ENCODE measurements at places on chromosomes 12 and 14.
A peak's percentile ranks its signal among the peaks of the same experiment; 100 is the strongest.

GRCh38 chr12:107086314-107086713 is 7.0 kb downstream of the CRY1 start:
- DNase-seq = no peak

DNA sequence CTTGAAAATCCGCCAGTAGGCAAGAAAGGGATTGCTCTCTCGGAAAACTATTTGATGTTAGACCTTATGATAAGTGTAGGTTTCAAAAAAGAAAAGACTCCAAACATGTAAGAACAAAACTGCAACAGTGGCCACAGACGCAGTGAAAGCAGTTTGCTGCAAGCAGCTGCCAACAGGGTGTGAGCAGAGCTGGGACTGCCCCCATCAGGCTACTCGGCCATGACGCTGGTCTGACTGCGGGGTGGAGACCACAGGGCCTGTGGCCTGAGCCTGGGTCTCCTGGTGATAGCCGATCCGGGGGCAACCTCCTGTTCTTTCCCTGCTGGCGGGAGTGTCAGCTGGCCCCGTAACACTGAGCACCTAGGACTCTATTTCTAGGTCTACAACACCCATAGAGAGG is 63.2 kb downstream of the AMN start:
- DNase-seq = no peak

- no peak for DNase-seq
Observed at GRCh38 chr14:56059054-56059453, 59.2 kb upstream of the PELI2 start.

GRCh38 chr12:19205120-19205519 is 75.6 kb downstream of the PLEKHA5 start:
- DNase-seq = no peak

- DNase-seq = no peak
Observed at GRCh38 chr14:89836830-89837469, 117.6 kb downstream of the EFCAB11 start.

GRCh38 chr14:80927083-80927989 is 14.2 kb downstream of the CEP128 start:
- no peak for DNase-seq

- no peak for DNase-seq
Observed at GRCh38 chr12:24754690-24755638, 193.9 kb downstream of the BCAT1 start.

DNA sequence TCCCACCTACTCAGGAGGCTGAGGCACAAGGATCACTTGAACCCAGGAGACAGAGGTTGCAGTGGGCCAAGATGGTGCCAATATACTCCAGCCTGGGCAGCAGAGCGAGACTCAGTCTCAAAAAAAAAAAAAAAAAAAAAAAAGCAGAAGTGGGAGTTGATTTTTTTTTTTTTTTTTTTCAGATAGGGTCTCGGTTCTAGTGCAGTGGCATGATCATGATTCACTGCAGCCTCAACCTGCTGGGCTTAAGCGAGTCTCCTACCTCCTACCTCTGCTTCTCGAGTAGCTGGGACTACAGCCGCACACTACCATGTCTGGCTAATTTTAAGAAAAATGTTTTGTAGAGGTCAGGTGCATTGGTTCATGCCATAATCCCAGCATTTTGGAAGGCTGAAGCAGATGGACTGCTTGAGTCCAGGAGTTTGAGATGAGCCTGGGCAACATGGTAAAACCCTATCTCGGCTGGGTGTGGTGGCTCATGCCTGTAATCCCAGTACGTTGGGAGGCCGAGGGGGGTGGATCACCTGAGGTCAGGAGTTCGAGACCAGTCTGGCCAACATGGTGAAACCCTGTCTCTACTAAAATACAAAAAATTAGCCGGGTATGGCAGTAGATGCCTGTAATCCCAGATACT is 16.3 kb upstream of the HSP90AA1 start:
- no peak for DNase-seq

- DNase-seq = no peak
Observed at GRCh38 chr14:33561488-33562175, 389.2 kb downstream of the EGLN3 start.

- DNase-seq = no peak
Observed at GRCh38 chr14:95123891-95124579, 33.3 kb downstream of the DICER1 start.

- no peak for DNase-seq
Observed at GRCh38 chr12:98901189-98901588, 256.1 kb downstream of the APAF1 start.

DNA sequence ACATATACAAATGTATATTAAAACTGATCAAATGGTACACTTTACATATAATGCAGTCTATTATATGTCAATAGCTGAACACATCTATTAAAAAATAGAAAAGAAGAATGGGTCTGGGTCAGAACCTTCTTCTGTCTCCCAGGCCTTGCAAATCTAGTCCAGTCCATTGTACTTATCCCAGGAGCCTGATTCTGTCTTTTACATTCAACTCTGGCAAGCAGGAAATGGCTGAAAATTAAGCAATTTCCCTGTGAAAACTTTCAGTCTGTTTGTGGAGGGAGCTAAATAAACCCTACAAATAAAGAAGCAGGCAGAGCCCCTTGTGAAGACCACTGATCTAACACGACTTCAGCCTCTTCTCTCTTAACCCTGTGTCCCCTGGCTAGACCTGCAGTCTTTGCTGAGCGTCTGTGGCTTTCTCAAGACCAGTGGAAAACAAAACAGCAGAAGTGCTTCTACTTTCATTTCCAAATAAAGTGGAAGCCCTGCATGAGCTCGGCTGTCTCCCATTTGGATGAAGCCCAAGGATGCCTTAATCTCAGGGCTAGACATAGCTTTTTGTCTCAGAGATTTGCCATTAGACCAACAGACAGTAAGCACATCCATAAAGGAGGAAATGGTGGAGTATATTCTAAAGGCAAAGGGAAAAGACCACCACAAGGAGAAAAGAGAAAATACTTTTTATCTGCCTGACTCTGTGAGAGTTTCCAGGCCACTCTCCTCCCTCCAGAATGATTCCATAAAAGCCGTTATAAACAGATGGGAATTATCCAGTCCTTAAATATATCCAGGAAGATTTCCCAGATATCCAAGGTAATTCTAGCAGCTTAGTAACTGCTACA is 48.2 kb downstream of the CRACR2A start:
- no peak for DNase-seq

- DNase-seq = no peak
Observed at GRCh38 chr12:64389154-64389553, 1.4 kb downstream of the C12orf56 start.

DNA sequence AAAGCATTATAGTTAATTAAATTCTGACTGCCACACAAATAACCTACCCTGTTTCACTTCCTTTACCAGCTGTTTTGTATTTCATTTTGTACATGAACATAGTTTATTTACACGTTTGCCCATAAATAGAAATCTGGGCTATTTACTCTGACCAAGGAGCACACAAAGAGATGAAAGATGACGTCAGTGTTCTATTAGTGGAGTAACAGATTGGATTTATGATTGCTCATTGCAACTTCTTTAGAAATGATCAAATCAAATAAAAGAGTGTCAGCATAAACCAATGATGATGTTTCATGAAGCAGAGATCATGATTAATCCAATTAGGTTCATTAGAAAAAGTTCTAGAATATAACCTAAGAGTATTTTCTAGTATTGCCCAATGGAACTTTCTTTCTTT is 12.0 kb upstream of the RTL1 start:
- no peak for DNase-seq

DNA sequence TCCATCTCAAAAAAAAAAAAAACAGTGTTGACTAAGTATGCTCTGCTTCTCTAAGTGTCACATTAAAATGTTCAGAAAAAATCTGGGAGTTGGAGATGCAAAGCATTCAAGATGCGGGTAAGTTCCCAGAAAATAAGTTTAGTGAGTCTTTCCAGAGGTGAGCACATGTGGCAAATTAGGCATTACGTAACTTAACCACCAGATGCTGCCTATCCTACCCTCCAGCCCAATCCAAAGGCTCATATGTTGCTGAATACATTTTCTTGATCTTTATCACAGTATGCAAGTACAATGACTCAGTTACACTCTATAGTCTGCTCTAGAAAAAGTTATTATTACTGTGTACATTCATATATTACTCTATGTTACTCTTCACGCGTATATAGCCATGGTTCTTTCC is 3.6 kb downstream of the SLC2A14 start:
- DNase-seq = no peak

GRCh38 chr12:91109148-91109564 is 2.1 kb downstream of the LUM start:
- peak; percentile 51 for DNase-seq

- DNase-seq = no peak
Observed at GRCh38 chr12:6925239-6925539, 2.6 kb upstream of the ATN1 start.

DNA sequence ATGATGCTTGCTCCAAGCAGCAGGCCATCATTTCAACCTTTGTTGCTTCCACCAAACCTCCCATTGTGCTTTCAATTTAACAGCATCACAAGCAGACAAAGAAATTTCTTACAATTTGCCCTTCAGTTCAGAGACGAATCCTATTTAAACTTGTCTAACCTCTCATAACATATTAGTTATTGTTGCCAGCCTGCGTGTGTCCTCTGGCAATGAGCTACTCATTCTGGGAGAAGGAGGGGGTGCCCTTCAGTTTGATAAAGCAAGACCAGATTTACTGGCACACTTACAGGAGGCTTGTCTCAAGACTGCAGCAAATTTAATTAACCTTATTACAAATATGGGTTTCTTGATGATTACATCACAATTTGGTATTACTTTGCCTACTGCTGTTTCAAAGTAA is 203.6 kb upstream of the SOX5 start:
- no peak for DNase-seq

- no peak for DNase-seq
Observed at GRCh38 chr12:1619159-1619558, 9.9 kb upstream of the WNT5B start.

GRCh38 chr12:132450418-132451171 is 39.4 kb upstream of the FBRSL1 start:
- DNase-seq = no peak

DNA sequence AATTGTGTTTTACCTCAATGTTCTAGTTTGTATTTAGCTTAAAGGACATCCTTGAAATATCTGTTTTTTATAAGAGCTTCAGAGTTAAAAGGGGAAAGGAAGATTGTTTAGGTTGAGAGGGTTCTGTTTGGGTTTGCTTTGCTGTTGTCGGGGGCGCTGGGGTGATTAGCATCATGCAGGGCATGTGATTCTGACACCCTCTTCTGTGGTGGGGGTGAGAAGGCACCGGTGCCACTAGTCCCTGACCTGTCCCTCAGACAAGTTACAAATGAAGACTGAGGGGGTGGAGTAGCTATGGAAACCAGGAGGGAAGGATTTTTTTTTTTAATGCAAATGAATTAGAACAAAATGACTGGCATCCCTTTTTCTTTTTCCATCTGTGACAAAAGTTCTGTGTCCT is 291.3 kb downstream of the RPAP3 start:
- DNase-seq = no peak

DNA sequence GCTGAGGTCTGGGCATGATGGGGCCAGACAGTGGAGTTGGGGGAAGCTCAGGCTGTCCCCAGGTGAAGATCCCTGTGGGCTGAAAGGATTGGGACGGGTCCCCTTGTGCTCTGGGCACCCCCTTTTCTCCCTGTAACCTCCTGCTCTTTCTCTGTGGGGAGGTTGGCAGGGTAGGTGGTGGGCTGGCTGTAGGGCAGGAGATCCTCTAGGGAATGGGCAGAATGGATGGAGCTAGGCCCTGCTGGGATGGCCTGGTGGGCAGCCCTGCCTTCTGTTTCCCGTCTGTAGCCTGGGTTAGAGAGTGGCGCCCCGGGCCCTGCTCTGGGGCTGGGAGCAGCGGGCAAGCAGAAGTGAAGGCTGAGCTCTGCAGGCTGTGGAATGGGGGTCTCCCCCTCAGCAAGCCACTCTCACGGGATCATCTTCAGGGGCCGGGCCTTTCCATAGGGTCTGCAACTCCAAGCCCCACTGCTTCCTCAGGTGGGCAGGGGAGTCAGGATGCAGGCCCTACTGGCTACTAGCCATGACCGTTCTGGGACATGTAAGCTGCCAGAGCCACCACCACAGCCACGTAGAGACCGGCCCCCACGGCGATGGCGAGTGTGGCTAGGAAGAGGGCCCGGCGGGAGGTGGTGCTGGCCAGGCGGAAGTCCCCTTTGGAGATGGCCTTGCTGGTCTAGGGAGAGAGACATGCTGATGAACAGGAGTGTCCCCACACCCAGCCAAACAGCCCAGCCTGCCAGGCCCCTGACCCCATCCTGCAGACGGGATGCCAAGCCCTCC is 18.8 kb downstream of the SYNDIG1L start:
- no peak for DNase-seq

- DNase-seq = no peak
Observed at GRCh38 chr12:71562676-71563595, 100.7 kb downstream of the ZFC3H1 start.

- DNase-seq = no peak
Observed at GRCh38 chr14:101197595-101198397, 294.3 kb upstream of the RTL1 start.

GRCh38 chr12:105060715-105061378 is 23.4 kb downstream of the ALDH1L2 start:
- no peak for DNase-seq

DNA sequence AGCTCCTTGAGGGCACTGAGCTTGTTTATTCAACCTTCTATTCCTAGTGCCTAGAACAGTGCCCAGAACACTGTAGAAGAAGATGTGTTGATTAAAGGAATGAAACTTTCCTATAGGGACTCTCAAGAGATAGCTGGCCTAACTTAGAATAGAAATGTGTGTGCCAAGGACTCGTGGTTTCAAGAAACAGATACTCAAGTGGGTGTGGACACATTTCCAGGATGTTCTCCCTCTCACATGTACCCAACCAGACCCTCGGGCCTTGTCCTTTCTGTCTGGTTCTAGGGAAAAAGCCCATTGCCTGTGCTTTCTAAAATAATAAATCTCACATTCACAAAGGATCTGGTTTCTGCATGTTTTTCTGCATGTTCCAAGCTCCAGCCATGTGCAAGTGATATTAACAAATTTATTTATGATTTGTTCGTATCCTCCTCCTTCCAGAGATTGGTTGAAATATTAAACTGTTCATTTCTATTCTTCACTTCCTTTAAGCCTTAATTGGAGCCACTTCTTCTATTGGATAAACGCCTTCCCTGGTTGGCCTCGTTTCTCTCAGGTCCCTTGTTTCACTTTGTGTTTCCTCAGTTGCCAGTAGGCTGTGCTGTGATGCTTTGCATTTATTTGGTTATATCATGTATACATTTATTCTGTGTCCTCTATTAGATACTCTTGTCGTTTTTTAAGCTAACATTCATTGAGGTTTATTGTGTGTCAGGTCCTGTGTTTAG is 89.8 kb downstream of the CRADD start:
- peak; percentile 27 for DNase-seq

DNA sequence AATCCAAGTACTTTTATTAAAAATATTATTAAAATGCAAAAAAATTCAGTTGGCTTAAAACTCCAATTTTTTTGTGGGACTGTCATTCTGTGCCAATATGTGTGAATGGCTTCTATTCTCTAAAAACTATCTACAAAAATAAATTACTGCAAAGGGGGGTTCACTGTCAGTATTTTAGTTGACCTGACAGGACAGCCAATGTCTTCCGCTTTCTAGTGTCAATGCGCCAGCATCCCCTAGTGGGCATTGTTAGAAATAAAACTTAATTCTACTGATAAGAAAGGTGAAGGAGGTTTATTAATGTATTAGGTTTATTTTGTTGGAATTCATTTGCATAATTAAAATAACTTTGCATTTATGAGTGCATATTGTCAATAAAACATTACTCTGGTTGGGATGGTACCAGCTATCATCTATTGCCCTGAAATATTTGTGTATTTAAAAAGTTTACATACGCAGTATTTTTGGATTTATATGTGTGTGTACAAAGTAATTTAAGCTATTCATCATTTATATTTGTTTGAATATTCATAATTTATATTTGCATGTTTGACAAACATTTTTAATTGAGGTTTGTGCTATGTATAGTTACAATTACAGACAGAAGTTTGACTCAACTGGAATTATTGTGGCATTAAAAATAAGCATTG is 527.2 kb downstream of the FLRT2 start:
- DNase-seq = peak; percentile 60

- peak; percentile 48 for DNase-seq
Observed at GRCh38 chr12:24909667-24910066, 39.2 kb downstream of the BCAT1 start.
